Bronchial epithelial cell (primary cell): ENCODE measurements at places on chromosomes 4 and X.
A peak's percentile ranks its signal among the peaks of the same experiment; 100 is the strongest.

DNA sequence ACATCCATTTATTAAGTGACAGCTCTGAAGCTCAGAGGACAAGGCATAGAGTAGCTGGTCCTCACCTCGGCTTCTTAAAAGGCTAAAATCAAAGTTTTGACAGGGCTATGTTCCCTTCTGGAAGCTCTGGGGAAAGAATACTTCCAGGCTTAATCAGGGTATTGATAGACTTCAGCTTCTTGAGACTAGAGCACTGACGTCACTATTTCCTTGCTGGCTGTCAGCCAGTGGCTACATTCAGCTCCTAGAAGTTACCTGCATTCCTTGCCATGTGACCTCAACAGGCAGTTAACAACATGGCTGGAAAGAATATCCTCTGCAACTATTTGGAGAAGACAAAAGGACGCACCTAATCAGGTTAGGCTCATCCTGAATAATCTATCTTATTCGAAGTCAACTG, 1144.8 kb downstream of the ADGRL3 start:
- DNase-seq, result peak; percentile 35

DNA sequence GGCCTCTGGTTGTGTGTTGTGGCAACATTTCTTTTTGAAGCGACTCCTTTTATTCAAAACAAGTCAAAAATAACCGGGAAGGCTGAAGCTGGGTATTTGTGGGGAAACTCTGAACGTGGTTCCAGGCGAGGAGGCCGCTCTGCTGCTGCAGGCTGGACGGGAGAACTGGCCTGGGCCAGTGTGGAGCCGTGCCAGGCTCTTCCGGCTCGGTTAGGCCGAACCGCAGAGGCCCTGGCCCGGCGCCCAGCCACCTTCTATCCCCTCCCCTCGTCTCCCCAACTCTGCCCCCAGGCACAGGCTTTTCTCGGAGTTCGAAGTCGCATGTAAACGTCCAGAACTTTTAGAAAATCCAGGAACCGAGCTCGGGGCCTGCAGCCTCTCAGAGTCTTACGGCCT, 2.4 kb upstream of the BCOR start:
- no peak for DNase-seq

DNA sequence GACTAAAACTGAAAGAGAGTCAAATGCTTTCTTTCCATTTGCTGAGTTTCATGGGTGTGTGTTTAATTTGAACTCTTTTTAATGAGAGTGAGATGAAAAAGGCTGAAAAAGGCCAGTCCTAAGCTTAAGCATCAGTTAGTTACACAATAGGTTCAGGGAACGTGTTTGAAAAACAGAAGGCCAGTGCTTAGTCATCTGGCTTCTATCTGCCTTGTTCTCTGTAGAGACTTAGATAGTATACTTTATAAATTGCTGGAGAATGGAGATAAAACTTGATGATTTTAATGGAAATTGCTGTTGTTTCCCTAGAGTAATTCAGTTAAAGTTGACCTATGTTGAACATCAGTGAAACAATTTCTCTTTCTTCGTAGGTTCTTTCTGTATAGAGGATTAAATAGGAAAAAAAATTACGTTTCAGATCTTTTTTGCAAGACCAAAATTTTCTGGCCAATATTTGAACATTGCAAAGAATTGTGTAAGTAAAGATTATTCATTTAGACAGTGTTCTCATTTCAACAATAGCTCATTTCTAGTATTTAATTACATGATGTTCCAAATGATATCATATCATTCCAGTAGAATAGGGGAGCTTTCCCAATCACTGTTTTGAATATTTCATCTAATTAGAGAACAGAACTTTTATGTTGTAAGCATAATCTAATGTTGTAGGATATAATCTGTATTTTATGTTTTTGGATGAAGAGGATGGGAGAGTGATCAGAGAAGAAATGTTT, 1088.8 kb downstream of the ADGRL3 start:
- DNase-seq, result no peak

DNA sequence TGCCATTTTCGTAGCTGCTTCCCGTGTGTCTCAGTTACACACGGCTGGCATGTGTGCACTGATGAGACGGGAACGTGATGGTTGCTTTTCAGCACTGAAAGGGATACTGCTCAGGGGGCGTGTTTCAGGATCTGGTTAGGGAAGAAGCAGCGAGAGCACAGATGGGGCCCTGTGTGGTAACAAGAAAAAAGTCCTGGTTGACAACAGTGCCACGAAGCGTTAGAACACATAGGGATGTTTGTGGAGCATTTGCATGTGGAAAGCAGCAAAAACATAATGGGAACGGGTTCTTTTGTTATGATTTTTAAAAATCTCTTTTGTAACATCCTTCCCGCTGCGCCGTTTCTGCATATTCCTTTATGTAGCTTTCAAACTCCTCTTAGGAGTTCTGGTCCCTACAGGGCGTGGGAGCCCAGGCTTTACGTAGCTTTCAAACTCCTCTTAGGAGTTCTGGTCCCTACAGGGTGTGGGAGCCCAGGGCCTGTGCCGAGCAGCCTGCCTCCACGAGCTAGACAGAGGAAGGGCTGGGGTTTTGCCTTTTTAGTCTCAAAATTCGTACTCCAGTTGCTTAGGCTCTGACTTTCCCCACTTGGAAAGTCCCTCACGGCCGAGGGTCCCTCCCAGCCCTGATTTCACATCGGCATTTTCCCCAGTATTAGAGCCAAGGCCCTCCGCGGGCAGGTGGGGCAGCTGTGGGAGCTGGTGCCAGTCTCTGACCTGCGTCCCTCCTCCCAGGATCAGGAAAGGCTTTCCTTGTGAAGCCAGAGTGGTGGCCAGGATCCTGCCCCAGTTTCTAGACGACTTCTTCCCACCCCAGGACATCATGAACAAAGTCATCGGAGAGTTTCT, 11.0 kb upstream of the MSANTD1 start:
- no peak for DNase-seq

- DNase-seq, result no peak
Measured at GRCh38 chr4:52617336-52618020, 41.6 kb downstream of the USP46 start.

DNA sequence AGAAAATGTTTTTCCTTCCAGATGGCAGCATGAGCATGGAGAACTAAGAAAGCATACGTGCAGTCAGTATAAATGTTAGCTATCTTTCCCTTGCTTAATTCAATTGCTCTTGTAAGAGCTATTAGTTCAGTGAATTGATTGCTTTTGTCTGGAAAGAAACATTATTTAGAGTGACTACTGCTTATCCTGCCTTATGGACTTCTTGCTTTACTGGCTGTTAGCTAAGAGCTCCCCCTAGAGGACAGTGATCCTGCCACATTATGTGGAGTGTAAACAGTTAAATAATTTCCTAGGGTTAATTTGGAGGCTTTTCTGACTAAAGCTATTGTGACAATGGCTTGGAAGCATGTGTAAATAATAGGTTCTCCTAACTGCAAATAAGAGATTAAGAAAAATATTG, 1402.4 kb downstream of the FAM133A start:
- peak; percentile 21 for DNase-seq

DNA sequence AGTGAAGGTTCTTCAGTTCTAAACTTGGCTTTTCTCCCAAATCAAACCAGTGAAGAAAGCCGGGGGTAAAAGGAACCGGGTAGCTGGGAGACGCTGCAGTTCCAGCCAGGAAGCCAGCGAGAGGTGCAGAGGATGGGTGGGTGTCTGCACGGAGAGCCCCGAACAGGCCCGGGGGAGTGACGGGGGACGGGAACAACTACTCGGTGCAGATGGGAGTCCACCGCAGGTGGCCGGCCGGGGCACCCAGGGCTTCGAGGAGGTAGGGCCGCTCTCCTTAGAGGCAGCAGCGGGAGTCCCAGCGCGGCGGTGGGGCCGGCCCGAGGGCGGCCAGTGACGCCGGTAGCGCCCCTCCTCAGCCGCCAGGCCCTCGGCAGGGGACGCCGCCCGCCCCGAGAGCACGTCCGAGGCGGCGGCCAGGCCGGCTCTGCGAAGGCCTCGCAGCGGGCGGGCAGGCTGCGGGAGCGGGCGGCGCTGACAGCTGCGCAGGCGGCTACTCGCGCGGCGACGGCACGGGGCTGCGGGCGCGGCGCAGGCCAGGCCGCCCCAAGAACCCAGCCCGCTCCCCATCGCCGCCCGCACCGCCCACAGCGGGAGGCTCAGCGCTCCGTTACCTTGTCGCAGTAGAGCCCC, 449 bp downstream of the FBXL5 start:
- no peak for DNase-seq
